Substantia nigra (tissue), 51 donors: ENCODE measurements at places on chromosomes 5 and 9.

DNA sequence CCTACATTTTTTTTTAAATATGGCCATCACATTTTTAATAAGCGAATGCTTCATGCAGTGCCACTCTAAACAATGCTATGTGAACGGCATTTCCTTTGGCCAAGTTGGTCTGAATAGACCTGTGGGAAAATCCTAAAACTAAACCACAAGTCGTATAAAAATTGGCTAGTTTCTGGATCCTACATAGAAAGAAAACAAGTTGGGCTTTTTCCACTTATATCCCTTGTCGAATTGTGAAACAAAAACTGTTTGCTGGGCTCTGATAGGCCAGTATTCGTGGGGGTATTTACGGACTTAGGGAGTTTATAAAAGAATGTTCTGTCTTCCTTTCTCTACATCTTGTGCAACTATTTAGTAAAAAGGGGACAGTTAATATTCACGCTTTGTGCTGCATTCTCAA, 153.1 kb upstream of the KLF9 start:
- DNase-seq, result no peak

DNA sequence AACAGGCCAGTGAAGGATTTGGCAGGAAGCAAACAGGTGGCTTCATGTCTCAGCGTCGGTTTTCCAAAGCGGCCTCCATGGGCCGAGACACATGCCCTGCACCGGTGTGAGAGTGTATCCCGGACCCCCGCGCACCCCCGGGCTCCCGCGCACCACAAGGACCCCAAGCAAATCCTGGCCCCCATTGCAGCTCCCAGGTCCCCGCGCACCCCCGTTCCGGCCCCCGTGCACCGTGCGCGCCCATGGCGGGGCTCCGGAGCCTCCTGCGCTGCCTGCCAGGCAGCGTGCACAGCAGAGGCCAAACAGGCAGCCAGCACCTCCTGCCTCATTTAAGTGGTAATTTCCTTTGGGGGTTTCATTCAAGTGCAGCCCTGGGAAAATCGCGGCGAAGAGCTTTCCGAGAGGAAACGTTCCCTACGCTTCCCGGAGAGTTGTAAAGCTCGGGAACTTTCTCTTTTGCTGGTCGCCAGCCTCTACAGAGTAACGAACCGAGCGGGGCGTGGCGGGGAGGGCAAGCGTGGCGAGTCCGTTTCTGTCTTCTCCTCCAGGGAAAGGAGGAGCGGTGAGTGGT, 145.5 kb upstream of the SLC24A2 start:
- DNase-seq, result no peak

DNA sequence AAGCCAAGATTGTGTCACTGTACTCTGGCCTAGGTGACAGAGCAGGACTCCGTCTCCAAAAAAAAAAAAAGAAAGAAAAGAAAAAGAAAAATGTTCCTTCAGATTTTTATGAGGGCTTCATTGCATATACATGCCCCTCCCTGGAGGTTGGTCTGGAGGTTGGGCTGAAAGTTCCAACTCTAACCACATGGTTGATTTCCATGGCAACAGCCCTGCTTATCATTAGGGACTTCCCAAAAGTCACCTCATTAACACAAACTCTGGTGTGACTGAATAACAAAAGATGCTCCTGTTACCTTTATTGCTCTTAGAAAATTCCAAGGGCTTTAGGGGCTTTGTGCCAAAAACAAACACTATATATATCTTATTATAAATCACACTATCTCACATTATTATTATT, 113.8 kb downstream of the TMC1 start:
- DNase-seq, result no peak

GRCh38 chr5:2442496-2443354, 308.8 kb downstream of the IRX2 start:
- DNase-seq, result no peak

DNA sequence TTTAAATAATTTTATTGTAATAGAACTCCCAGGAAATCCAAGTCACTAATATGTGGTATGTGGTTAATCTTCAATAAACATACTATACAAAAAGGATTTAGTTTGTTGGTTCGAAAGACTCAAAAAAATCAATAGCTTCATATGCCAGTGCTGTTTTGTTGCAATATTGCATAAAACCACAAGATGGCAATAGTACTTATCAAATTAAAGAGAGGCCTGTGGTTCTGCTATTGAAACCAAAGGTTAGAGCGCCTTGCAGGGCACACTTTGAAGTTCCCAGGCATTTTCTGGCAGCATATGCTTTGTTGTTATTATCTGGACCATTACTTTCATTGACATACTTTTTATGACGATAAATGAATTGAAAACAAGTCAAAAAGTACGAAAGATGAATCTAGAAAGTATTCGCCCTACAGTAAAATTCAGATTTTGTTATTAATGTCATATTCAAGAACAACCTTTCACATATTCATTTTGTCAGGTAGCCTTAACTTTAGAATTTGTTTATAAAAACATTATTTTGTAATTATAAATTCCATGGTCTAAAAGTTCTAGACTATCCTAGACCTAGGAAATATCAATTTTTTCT, 316.3 kb downstream of the MCTP1 start:
- no peak for DNase-seq

GRCh38 chr5:21807953-21808352, 1045.2 kb downstream of the CDH12 start:
- no peak for DNase-seq

GRCh38 chr9:95027914-95028852, 289.3 kb downstream of the FANCC start:
- no peak for DNase-seq

GRCh38 chr5:158419186-158419585, 560.2 kb upstream of the CLINT1 start:
- no peak for DNase-seq

GRCh38 chr5:176501333-176501732, 35.9 kb downstream of the RNF44 start:
- DNase-seq, result no peak

GRCh38 chr5:159519365-159519764, 189.1 kb upstream of the IL12B start:
- DNase-seq, result no peak

- no peak for DNase-seq
Observed at GRCh38 chr9:122080986-122081385, 12.1 kb downstream of the TTLL11 start.

DNA sequence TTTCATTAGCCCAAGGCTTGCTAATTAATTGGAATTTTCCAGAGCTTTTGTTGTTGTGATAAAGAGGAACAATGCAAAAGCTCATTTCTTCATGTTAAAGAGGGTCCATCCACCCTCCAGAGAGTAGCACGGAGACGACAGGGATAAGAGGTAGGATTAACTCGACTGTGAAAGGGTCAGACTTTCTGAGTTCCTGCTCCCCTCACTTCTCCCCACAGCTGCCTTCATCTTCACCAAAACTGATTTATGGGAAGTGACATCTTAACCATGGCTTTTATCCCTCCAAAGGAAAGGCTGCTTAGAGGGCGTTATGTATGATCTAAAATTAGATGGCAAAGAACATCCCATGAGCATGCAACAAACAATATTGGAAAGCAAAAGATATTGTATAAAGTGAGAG, 135.5 kb downstream of the GLIS3 start:
- DNase-seq, result no peak

- DNase-seq, result no peak
Observed at GRCh38 chr9:121160025-121160424, 41.6 kb downstream of the RAB14 start.

DNA sequence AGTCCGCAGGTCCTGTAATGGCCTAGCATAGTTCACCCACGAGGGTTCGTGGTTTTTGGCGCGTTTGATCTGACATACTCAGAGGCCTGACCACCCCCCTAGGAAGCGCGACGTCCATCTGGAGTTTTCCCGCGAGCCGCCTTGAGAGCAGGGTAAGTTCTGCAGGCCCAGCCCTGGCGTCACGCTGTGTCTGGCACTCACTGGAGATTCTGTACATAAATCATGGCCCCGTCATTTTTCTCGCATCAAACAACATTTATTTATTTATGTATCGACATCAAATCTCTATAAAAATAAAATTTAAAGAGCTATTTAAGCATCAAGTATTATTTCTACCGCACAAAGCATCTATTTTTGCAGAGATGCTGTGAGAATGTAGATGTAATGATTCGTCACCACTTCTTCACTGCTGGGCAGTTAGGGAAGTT, 437 bp upstream of the TRIM41 start:
- no peak for DNase-seq

GRCh38 chr5:115349001-115349817, 52.8 kb upstream of the CCDC112 start:
- DNase-seq, result no peak

DNA sequence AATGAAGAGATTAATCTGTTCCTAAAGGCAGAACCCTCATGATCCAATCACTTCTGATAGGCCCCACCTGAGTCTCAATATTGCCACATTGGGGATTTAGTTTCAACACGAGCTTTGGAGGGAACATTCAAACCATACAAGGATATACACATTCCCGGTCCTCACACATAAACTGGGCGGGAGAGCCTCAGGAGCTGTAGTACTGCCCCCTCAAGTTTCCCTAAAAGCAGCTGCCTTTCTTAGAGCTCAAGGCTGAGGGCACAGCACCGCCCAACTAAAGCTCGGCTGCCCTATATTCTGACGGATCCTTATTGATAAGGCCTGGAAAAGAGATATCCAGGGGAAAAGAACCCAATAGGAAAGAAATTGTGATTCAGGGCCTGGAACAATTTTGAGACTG, 83.0 kb downstream of the GADD45G start:
- no peak for DNase-seq
